Activated CD4-positive, alpha-beta T cell treated with anti-CD3 and anti-CD28 coated beads, Interleukin-2, amount 10 ng/mL, durations not matched to agents 7 days and 5 days (primary cell): ENCODE measurements at places on chromosomes 11 and 22. TPM values are rescaled to one million over a fixed set of nuclear protein-coding genes. Genes with fewer than 3 reads are reported as not detected.
A peak's percentile ranks its signal among the peaks of the same experiment; 100 is the strongest.

DNA sequence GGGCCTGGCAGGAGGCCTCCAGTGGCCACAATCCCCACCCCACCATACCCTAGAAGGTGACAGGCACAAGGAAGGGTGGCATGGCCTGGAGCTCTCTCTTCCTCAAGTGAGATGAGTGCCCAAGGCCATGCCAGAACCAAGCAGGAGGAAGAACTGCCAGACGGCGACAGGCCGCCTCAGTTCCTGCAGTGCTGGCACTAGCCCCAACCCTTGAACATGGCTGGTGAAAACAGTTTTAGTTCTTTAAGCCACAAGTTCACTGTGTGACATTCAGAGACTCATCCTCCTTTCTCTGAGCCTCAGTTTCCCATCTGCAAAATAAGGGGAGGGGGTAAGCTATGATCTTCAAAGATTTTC is 9.8 kb downstream of the CHRDL2 start:
- DNase-seq: no peak
- no peaks in the 10 kb centered on the region for H3K4me1 ChIP-seq
- H3K27me3 ChIP-seq: peaks cover 15% of the 10 kb centered on the region
- no peak overlapping the region for H3K4me3 ChIP-seq
- no peak overlapping the region for H3K27ac ChIP-seq
- H3K36me3 ChIP-seq: no peaks in the 10 kb centered on the region

F2 gene
- not detected for total RNA-seq

GRCh38 chr22:29524442-29525191 is 28.9 kb downstream of the THOC5 start:
- no peaks in the 10 kb centered on the region for H3K27me3 ChIP-seq
- DNase-seq: peak; percentile 35
- H3K36me3 ChIP-seq: peaks cover 47% of the 10 kb centered on the region
- H3K27ac ChIP-seq: no peak overlapping the region

DNA sequence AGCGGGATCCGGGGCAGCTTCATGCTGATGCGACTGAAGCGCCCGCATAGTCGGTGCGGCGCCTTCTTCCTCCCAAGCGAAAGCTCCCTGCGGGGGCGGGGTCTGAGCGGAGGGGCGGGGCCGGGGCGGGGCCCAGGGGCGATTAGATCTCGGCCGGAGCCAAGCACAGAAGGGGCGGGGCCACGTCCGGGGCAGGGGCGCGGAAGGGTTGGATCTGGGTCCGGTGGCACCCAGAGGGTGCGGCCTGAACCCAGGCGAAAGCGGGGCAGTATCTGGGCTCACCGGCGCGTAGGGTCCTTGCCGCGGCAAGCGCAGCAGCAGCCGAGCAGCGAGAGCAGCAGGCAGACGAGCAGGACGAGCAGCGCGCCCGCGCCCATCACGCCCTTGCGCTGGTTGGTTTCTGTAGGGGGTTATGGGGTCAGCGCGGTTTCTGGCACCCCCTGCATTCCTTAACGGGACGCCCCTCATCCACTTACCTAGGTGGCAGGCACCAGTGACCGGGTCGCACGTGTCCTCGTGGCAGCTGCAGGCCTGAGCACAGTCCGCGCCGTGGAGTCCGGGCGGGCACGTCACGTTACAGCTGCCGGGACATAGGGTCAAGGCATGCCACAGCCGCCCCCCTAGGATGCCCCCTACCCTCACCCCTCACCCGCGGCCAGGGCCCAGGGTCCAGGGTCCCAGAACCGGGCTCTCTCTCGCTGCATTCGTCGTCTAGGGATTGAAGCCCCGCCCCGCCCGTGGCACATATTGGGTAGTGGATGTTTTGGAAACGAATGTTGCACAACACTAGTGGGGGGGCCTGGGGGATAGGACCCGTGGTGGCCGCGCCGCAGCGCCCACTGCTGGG is 8.1 kb downstream of the SCARF2 start:
- peaks cover 16% of the 10 kb centered on the region for H3K4me1 ChIP-seq
- peaks cover 4% of the 10 kb centered on the region for H3K36me3 ChIP-seq
- H3K27me3 ChIP-seq: peaks cover 60% of the 10 kb centered on the region
- peak; percentile 85 for DNase-seq

ETS1 gene
- total RNA-seq: 580 TPM

- peak; percentile 31 for DNase-seq
- peak overlapping the region; percentile 88 for H3K4me3 ChIP-seq
- peak overlapping the region; percentile 91 for H3K27ac ChIP-seq
These were observed 1.1 kb upstream of the SLC35F2 start for GRCh38 chr11:107859459-107860239.

DNA sequence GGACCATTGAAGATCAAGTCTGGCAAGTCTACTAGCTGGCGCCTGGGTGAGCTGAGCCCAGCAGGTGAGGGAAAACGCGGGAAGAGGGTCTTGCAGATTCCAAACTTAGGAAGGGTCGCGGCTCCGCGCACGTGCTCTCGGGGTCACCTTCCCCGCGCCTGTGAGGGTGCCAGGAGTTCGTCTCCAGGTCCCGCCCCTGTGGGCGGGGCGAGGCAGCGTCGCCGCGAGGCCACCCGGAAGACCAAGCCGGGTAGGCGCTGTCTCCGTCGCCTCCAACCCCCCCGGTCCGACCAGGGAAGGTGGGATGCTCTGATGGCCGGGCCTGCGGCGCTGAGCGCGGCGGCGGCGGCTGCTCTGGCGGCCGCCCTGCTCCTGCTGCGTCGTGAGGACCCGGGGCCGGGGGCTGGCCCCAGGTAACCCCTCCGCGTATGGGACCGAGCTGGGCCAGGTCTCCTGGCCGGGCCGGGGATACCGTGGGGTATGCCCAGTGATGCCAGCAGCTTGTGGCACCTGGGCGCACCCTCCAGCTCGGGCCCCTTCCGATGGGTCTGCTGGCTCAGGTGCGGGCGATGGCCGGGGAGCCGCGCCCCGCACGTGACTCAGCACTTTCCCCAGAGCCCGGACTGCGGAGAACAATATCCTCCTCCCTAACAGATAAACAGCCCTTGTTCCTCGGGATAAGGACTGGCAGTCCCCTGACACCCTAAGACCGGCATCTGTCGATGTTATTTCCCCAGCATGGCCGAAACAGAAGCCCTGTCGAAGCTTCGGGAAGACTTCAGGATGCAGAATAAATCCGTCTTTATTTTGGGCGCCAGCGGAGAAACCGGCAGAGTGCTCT is at the start of gene HTATIP2:
TSS of gene HTATIP2 (plus strand) at position 215 of the 841 bp plus-strand sequence. CDS start at position 739, 524 bp downstream.
- peak within 1 kb of the TSS; percentile 95 for H3K27ac ChIP-seq
- H3K4me1 ChIP-seq: peaks cover 72% of the 10 kb centered on the region
- peak within 1 kb of the TSS; percentile 79 for H3K4me3 ChIP-seq
- no peaks in the 10 kb centered on the region for H3K27me3 ChIP-seq
- peaks cover 42% of the 10 kb centered on the region for H3K36me3 ChIP-seq
- peak; percentile 71 for DNase-seq

DNA sequence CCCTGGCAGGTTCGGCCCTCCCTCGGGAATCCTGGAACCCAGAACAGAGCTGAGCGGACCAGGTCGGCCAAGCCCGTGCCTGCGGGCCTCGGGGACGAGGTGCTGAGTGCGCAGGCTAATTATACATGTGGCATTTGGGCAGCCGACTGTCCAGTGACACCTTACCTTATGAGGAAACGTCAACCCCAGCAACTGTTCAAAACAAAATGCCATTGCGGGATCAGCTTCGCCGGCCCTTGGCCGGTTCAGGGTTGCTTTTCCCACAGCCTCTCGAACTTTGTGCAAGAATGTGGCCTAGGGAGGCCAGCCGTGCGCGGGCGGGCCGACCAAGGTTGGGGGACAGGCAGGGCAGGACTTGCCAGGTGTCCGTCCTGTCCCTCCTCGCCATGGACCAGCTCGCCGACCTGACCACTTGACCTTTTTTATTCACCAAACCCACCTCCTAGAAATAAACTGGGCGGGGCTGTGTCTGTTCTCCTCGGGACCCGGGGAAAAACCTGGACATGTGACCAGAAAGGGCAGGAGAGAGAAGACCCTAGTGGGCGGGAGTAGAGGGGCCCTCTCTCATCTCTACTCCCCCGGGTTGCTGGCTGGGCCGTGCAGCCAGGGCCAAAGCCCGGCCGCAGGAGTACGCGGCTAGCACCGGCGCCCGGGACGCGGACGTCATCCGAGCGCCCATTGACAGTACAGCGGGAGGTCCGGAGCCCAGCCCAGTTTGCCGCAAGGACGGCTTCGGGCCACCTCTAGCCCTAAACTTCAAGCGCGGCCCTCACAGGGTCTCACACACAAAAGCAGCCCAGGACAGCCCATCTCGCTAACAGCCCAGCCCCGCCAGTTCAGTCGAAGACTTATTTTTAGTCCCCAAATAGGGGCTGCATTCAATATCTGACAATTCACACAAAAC is 134.3 kb upstream of the C11orf58 start:
- H3K4me1 ChIP-seq: peaks cover 20% of the 10 kb centered on the region
- DNase-seq: no peak
- no peak overlapping the region for H3K4me3 ChIP-seq
- H3K36me3 ChIP-seq: peaks cover 8% of the 10 kb centered on the region
- H3K27me3 ChIP-seq: peaks cover 59% of the 10 kb centered on the region

DNA sequence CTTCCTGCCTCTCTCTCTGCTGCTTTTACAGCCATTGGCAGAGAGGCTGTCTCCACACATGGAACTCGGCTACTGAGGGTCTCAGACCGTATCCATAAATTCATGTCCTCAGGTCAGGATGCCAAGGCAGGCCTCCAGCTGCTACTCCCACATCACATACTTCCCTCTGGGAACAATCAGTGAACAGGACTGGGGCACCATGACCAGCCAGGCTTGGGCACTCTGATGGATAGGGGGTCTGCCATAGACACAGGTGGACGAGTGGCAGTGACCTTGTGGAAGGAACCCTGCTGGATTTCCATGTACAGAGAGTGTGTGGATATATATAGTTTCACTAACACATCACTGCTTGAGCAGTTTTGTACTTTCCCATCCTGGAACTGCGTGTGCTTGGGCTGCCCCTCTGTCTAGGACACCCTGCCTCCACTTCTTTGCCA is 97.7 kb upstream of the PARVA start:
- DNase-seq: no peak
- no peak overlapping the region for H3K27ac ChIP-seq
- H3K36me3 ChIP-seq: no peaks in the 10 kb centered on the region
- H3K4me3 ChIP-seq: no peak overlapping the region
- no peaks in the 10 kb centered on the region for H3K4me1 ChIP-seq
- peaks cover 2% of the 10 kb centered on the region for H3K27me3 ChIP-seq

- H3K27ac ChIP-seq: no peak overlapping the region
- no peaks in the 10 kb centered on the region for H3K36me3 ChIP-seq
- H3K4me1 ChIP-seq: no peaks in the 10 kb centered on the region
- H3K27me3 ChIP-seq: no peaks in the 10 kb centered on the region
- no peak overlapping the region for H3K4me3 ChIP-seq
These were observed 927.9 kb downstream of the NTM start for GRCh38 chr11:132298357-132298756.

ATXN10 gene
- 103 TPM for total RNA-seq

- DNase-seq: no peak
- H3K27me3 ChIP-seq: peaks cover 16% of the 10 kb centered on the region
- peaks cover 30% of the 10 kb centered on the region for H3K4me1 ChIP-seq
- no peak overlapping the region for H3K4me3 ChIP-seq
- H3K36me3 ChIP-seq: peaks cover 5% of the 10 kb centered on the region
These were observed 20.2 kb upstream of the IFITM3 start for GRCh38 chr11:340539-341512.

BRSK2 gene
- not detected for total RNA-seq

DNA sequence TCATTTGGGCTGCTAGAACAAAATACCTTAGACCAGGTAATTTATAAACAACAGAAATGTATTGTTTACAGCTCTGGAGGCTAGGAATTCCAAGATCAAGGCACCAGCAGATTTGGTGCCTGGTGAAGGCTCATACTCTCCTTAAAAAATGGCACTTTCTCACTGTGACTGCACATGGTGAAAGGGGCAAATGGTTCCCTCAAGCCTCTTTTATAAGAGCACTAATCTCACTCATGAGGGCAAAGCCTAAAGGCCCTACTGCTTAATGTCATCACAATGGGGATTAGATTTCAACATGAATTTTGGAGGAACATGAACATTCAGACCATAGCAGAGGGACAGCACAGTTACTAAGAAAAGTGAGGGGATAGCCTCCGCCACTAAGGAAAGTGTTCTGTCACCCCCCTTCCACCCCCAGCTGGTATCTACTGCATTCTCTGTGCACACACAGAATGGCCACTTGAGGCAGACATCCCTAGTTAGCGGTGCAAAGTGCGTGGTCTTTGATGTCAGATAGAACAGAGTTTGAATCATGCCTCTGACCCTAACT is 47.2 kb upstream of the CEP295 start:
- H3K27ac ChIP-seq: no peak overlapping the region
- DNase-seq: peak; percentile 37
